Right ventricle myocardium superior (tissue), 1 donor: ENCODE measurements at places on chromosomes 7 and 10.

GRCh38 chr10:25766213-25766612 is 167.8 kb upstream of the MYO3A start:
- DNase-seq: no peak

DNA sequence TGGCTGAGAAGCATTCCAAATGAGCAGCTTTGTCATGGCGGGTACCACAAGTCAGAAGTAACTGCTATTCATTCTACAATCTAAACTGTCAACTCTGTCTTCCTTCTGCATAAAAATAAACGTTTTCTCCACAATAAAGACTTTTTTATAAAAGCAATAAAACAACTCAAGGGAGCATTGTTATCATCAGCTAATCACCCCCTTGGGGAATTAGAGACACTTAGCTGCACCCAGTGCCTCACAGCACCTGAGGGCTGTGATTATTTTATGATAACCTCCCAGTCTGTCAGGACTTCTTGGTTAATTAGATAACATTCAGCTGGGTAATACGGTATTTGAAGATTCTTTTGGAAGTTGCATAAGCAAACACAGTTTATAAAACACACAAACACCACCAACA is 155.6 kb downstream of the PPP1R3A start:
- no peak for DNase-seq

DNA sequence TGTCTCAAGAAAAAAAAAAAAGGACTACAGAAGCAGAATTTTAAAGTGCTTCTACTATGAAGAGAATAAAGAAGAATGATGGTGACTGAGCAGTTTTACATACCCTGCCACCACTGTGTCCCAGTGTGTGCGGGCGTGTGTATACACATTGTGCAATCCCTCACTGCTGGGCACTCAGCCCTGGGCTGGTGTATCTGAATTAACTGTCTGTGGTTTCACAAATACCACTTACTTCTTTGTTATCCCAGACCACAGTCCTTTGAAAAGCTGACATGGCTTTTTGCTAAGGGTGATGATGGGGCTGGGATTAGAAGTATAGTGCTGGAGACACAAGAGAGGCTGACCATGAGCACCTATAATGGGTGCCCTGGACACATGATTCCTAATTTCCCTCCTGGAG is 21.1 kb upstream of the TRPV6 start:
- no peak for DNase-seq

DNA sequence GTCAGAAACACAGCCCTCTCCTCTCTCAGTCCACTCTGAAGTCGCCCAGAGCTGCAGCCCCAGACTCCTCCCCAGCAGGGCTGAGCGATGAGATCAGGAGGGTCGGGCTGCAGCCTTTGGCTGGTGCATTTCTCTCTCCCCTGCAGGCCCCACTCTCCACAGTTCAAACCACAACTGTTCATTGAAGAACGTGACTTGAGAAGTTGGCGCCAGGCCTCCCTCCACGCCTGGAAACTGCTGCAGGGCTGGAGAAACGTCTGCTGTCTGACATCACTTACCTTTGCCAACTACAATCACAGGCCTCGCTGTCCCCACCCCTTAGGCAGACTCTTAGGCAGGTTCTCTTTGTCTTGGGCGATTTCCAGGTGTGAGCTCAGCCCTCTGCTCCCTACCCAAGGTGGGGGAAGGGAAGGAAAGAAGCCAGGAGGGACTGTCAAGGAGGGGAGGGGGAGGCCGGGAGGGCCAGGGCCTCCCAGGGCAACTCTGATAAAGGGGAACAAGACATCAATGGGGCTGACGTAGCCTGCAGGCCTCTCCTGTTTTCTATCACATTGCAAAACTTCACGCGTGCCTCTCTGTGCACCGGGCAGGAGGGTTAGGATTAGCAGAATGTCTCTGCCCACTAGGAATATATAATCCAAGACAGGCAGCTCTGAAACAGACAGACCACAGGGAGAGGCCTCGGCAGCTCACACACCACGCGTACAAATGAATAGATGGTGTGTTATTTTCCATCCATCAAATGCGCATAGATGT is 32.7 kb downstream of the CALML5 start:
- no peak for DNase-seq
